ENCODE measurements at places on chromosomes 16 and 17.

DNA sequence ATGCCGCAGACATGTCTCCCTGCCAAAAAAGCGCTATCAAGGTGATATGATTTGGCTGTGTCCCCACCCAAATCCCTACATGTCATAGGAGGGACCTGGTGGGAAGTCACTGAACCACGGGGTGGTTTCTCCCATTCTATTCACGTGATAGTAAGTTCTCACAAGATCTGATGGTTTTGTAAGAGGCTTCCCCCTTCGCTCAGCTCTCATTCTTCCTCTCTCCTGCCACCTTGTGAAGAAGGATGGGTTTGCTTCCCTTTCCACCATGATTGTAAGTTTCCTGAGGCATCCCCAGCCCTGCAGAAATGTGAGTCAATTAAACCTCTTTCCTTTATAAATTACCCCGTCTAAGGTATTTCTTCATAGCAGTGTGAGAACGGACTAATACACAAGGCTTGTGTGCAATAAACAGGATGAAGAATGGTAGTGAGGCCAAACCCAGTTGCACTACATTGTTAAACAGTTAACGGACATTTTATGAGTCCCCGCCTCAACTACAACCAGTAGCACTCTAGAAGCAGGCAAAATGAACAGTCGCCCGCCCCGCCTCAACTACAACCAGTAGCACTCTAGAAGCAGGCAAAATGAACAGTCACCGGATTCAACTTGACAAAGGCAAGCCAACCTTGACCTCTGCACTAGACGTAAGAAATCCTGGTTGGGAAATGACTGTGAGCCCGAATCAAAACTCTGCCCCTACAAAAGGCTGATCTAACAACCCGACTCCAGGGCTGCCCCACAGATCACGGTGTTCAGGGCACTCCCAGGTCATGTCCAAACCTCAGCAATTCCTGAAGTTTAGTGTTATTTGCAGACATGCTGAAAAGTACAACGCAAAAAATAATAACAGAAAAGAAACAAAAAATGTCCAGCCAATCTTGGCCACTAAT is 26.3 kb downstream of the VPS53 start:
- DNase-seq = no peak

GRCh38 chr16:72940886-72941285 is 107.0 kb downstream of the ZFHX3 start:
- DNase-seq = no peak

DNA sequence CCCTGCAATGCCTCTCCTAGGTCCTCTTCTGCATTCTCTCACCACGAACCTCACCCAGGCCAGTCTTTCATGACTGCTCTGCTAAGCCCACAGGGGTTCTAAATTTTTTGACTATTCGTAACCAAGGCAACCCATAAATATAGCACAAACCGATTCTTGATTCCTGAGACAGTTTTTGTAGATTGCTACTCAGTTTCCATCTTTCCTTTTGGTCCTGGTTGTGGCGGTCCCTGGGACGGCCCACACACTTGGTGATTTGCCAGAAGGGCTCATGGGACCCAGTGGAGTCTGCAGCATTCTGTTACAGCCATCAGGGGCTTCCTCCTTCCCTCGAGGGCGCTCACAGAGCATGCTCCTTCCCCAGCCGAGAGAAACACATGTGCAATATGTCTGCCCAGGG is 23.4 kb upstream of the MGAT5B start:
- DNase-seq = no peak

- DNase-seq = no peak
Observed at GRCh38 chr17:6908807-6909206, 77.3 kb upstream of the TEKT1 start.

- DNase-seq = no peak
Observed at GRCh38 chr17:9472541-9472940, 103.1 kb downstream of the STX8 start.

- no peak for DNase-seq
Observed at GRCh38 chr17:47277921-47278320, 24.3 kb downstream of the ITGB3 start.

DNA sequence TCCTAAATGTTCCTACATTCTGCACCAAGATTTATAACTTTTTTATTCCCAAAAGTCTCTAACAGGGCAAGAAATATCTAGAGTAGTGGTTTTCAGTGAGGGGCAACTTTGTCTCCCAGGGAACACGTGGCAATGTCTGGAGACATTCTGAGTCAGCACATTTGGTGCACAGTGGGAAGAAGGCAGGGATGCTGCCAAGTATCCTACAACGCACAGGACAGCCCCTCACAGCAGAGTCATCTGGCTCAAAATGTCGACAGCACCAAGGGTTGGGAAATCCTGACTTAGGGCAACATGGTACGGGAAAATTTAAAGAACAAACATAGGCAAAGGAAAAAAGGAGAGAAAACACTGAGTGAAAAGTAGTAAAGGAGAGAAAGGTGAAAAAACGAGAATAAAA is 61.8 kb downstream of the SMG6 start:
- no peak for DNase-seq

DNA sequence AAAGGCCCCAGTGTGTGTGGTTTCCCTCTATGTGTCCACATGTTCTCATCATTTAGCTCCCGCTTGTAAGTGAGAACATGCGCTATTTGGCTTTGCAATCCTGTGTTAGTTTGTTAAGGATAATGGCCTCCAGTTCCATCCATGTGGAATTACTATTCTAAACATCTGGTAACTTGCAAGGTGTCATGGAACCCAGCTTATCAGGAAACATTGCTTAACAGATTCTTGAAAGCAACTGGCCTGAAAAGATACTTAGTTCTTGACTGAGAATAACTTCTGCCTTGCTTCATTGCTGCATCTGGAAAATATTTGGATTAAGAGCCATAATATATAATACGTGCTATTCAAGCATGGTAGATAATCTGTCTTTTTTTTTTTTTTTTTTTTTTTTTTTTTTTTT is 27.8 kb downstream of the PAFAH1B1 start:
- DNase-seq = no peak

All from stimulated activated CD4-positive, alpha-beta T cell treated with anti-CD3 and anti-CD28 coated beads, Interleukin-2, amount 100 ng/mL, for 24 hours (primary cell).